ENCODE measurements at places on chromosomes 13 and 19. TPM values are rescaled to one million over a fixed set of nuclear protein-coding genes. Genes with fewer than 3 reads are reported as not detected.

GRCh38 chr19:19062454-19063182 is 1.2 kb upstream of the SLC25A42 start:
- DNase-seq: no peak

DNA sequence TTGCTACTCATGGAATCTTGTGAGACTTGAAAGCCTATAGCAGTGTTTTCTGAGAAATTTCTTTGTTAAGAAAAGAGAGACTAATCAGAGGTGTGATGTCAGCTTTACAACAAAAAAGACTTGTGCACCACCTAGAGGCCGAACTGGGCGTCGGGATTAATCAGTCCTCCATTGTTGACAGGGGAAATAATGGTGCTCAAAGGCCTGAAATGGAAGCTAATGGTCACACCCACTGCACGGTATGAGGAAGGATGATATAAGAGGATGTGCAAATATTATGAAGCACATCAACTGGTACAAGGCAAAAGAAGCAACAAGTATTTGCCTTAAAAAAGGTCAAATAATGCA is 480.2 kb upstream of the MIR17HG start:
- peak; percentile 22 for DNase-seq

DNA sequence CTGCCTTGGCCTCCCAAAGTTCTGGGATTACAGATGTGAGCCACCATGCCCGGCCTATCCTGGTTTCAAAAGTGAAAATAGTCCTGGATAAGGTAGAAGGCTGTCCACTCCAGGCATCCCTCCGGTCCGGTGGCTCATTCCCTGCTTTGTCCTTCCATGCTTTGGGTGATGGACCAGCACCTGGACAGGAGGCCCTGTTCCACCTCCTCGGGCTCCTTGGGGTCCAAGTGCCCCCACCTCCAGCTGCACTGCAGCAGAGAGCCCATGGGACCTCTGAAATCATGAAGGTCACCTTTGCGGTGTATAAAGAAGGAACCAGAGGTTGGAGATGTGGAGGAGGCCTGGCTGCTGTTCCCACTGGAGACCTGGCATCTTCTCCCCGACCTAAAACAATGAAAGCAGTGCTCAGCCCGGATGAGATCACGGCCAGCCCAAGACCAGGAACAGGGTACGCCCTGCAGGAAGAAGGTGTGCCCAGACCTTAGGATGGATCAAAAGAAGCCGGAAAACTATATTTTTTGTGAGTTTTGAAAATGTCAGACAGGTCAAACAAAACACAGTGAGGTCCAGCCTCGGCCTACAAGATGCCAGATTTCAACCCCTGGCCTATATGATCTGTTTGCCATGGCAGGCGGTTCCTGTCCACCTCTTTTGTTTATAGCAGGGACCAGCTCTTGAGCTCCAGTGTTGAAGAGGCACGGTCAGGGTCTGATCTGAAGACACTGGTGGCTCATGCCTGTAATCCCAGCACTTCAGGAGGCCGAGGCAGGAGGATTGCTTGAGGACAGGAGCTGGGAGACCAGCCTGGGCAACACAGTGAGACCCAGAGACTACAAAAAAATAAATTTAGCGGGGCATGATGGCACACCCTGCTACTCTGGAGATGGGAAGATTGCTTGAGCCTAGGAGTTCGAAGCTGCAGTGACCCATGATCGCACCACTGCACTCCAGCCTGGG is 5.8 kb downstream of the LSR start:
- DNase-seq: peak; percentile 48

- DNase-seq: no peak
Observed at GRCh38 chr19:20154636-20155035, 12.4 kb upstream of the ZNF486 start.

DNA sequence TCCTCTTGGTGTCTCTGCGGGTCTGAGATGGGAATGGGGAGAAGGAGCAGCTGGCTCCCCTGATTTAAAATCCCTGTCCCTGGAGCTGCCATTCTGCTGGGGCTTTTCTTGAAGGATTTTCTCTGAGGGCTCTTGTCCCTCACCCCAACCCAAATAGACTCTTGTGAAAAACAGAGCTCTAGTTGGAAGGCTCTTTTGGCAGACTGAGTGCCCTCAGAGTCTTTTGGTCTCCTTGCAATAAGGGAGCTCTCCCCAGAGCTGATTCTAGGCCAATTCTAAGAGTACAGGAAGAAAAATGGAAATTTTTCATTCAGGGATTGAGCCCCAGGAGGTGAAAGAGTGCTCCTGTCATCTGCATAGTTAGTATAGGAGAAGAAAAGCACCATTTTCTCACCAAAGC is 238.3 kb downstream of the COG6 start:
- no peak for DNase-seq

- DNase-seq: no peak
Observed at GRCh38 chr19:30105727-30106126, 163.7 kb downstream of the URI1 start.

The APOE gene
- 2.9 TPM for total RNA-seq

The ZNF729 gene
- total RNA-seq: not detected

The OVOL3 gene
- not detected for total RNA-seq

The AXL gene
- 0.74 TPM for total RNA-seq

The ATP4B gene
- total RNA-seq: not detected
